WERI-Rb-1 (cell line): ENCODE measurements at places on chromosomes 4 and X.

DNA sequence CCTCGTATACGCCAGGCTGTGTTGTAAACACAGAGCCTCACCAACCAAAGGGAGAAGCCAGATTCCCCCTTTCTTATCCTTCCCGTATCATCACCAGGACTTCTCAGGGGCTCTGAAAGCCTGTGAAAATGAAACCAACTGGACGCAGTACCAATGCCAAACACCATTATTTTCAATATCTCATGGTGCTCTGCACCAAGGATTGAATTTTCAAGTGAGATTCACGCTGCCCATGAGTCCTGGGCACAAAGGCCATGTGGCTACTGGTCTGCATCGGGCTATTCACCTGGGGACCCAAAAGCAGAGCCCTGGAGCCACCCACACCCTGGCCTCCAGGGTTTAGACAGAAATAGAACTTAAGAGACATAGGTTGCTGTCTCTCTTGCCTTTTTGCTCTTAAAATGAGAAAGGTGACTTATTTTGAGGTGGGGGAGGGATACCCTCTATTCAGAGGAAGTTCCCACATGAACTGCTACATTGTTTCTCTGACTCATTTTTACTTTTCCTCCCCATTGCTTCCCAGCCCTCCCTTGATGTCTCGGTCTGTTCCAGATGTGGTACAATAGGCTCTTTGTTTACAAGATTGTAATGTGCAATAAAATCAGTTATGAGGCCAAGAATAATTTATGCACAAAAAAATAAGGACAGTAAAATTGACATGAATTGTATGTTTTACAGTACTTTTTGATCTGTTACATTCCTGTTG lies 55.4 kb downstream of the MAML3 start:
- no peak for DNase-seq

DNA sequence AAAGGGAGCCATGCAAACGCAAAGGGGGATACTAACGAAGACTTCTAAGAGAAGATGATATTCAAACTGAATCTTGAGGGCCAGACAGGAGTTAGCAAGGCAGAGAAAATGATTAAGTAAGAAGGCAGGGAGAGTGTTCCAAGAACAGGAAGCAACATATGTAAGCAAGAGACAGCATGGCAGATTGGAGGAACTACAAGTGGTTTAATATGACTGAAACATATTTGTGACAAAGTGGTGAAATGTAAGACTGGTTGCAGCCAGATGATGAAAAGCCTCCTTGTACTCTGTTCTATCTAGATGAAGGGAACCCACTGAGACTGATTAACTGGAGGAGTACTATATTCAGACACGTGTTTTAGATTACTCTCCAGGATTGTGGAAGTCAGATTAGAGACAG lies 116.6 kb upstream of the DIAPH2 start:
- no peak for DNase-seq

DNA sequence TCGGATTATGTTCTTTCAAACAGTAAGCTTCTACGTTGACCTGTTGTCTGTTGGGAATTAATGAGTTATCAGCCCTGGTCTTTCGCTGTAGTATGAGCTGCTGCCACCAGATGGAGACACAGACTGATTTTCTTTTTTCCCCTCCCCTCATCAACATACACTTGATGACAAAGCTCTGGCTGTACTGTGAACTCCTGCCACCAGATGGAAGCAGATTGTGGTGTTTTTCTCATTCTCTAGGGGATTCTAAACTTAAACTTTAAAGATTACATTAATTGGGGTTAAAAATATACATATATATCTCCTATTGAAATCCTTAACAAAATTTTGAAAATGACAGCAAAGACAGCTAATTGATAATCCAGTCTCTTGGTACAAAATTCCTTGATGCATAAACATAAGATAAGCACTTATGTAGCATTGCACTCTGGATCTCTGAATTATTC lies 44.8 kb downstream of the SMS start:
- peak; percentile 65 for DNase-seq

- DNase-seq = no peak
Measured at GRCh38 chr4:119510395-119511149, 118.0 kb downstream of the PDE5A start.

- no peak for DNase-seq
Measured at GRCh38 chr4:24443200-24443599, 141.2 kb downstream of the DHX15 start.

DNA sequence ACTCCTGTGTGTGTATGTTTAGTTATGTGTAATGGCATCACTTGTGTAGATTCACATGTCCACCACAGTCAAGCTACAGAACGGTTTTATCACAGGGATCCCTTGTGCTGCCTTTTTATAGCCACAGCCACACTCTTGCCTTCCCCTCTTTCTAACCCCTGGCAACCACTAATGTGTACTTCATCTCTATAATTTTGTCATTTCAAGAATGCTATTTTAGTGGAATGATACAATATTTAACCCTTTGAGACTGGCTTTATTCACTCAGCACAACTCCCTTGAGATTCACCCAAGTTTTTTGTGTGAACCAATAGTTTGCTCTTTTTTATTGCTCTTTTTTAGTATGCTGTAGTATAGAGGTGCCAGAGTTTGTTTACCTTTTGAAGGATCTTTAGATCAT lies 112.1 kb downstream of the CDKL5 start:
- no peak for DNase-seq

DNA sequence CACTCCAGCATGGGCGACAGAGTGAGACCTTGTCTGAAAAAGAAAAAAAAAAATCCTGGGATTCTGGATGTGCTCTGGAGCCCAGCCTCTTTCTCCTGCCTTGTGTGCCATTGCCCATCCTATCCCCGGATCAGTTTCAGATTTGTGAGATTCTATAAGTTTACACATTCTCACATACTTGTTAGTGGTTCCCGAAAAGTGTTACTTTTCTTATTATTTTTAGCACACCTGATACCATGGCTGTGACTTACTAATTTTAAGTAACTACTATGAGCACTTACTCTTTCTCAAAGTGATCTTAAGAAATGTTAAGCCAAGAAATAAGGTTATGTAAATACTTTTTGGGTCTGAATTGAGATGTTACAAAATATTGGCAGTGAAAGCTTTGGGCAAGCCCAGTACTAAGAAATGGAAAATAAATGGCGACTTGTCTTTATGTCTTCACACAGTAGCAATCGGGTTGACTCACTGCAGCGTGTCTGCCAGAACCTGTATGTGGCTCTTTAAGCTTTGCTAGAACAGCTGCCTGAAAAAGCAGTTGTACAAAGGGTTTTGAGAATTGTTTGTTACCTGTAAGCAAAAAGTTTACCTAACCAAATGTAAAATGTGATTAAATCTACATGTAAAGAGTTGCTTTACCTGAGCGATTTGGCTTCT lies 118.7 kb downstream of the KLHL8 start:
- no peak for DNase-seq

- no peak for DNase-seq
Measured at GRCh38 chr4:8153441-8153840, 5.2 kb downstream of the ABLIM2 start.

GRCh38 chr4:47122592-47123291 lies 91.4 kb downstream of the GABRB1 start:
- peak; percentile 79 for DNase-seq

- DNase-seq = no peak
Measured at GRCh38 chr4:8618421-8618820, 25.9 kb downstream of the CPZ start.

- no peak for DNase-seq
Measured at GRCh38 chrX:111567542-111568255, 56.3 kb downstream of the SERTM2 start.

GRCh38 chr4:124710911-124711310 lies 1.6 kb downstream of the ANKRD50 start:
- DNase-seq = no peak

GRCh38 chr4:105896461-105896942 lies 1.2 kb downstream of the NPNT start:
- peak; percentile 60 for DNase-seq

GRCh38 chr4:110108422-110108821 lies 90.0 kb downstream of the ELOVL6 start:
- no peak for DNase-seq

GRCh38 chr4:59553721-59554091 lies 1646.4 kb upstream of the ADGRL3 start:
- DNase-seq = no peak

DNA sequence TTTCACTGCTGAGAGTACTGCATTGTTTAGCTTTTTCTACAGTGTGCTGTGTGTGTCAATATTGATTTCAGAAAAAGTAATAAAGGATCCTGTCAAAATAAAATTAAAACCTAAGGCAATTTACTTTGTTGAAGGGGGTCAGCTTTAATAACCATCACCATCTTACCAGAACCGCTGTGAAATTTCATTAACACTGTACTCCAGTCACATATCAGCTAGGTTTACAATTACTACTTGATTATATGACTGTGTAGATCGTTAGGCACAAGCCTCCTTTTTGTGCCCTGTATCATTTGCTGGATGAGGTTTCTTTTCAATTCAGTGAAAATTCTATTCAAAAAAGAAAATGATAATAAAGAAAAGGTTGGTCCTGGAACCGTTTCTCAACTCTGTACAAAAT lies 917.2 kb downstream of the CENPC start:
- DNase-seq = no peak

- no peak for DNase-seq
Measured at GRCh38 chr4:5923376-5923775, 30.5 kb upstream of the CRMP1 start.

DNA sequence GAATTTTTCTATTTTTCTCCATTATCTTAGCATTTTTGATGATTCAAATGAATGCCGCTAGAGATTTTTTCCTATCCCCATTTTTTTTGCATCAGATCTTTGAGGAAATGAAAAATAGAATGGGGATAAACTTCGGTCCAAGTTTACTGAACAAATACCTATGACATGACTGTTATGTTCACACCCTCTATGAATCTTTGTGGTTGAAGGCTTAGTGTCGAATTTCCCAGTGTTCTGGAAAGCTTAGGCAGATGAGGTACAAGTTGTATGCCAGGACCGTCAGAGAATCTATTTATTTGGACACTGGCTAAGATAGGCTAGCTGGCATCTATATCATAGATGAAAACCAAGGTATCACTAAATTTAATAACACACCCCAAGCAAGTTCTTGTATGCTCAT lies 123.4 kb downstream of the SPCS3 start:
- DNase-seq = no peak

DNA sequence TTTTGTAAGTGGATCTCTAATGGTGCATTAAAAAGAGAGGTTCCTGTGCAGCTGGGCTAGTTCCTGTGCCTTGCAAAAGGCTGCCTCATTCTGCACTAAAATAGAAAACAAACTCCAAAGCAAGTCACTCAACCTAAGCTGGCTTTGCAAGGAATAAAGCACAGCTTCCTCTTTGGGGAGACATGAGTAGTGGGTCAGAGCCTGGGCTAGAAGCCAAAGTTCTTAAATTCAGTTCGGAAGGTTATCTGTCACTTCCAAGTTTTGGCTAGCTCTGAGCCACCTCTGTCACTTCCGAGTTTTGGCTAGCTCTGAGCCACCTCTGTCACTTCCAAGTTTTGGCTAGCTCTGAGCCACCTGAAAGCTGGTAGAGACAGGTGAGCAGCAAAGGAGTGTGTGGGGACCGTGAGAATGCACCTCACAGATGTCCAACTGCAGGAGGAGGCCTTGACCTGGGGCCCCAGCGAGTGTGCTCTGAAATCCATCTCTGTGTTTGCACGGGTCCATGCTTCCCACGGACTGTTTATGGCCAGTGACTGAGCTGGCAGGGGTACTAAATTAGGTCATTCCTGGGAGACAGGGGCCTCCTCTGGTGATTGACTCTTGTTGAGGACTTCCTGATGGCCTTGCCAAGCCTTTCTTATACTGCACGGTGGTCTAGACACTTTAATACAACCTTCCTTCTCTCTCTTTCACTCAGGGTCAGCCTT lies 36.4 kb upstream of the MAMLD1 start:
- DNase-seq = no peak

GRCh38 chr4:152050106-152050505 lies 289.3 kb upstream of the GATB start:
- DNase-seq = no peak

DNA sequence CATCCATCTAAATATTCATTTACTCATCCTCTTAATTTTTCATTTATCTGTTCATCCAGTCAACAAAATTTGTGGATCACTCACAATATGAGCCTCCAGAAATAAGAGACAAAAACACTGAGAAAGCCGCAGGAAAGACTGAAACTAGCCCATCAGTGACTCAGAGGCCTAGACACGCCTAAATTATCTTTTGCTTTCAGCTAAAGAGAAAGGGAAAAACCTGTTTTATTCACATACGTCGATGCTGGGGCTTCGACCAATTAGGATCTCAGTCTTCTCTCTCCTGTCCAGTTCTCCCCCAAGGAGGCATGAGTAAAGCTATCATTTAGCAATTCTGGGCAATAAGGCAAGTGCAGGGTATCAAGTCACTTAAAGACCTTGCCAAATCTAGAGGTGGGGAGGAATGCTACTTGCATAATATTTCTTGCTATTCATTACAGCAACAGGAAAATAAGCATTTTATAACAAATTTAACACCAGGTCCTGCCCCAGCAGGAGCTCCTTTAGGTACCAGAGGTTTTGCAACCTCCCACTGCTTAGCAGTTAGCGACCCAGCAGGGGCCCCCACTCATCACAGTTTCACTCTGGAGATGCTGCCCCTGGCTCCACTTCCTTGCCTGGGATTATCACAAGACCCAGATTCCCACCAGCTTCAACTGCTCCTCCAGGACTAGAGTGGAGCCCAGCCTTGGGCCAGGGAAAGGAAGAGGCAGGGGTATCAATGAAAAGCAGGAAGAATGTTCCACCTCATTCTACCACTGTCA lies 30.1 kb upstream of the TMEM154 start:
- peak; percentile 16 for DNase-seq

DNA sequence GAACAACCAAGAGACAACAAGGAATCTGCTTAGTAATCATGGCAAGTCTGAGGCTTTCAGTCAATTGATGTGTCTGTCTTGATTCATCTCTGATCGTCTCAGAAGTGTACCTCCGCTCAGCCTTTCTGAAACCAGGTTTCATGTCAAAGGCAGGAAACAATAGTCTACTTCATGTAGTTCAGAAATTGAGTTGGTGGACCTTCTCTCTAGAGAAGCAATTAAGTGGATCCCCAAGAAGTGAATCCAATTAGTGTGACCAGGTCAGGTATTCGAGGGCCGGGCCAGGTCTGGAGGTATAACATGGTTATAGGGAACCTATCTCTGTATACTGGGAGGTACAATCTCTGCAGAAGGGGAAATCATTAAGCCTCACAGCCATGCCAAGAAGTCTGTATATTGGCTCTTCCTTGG lies 32.0 kb downstream of the DAPP1 start:
- DNase-seq = no peak

GRCh38 chr4:146155152-146155724 lies 20.3 kb upstream of the LSM6 start:
- DNase-seq = no peak

GRCh38 chr4:168279556-168279955 lies 39.0 kb downstream of the DDX60 start:
- no peak for DNase-seq
